Stimulated activated CD8-positive, alpha-beta memory T cell treated with anti-CD3 and anti-CD28 coated beads, Interleukin-15, amount 100 ng/mL, for 4 hours (primary cell): ENCODE measurements at places on chromosomes 16 and 17.

DNA sequence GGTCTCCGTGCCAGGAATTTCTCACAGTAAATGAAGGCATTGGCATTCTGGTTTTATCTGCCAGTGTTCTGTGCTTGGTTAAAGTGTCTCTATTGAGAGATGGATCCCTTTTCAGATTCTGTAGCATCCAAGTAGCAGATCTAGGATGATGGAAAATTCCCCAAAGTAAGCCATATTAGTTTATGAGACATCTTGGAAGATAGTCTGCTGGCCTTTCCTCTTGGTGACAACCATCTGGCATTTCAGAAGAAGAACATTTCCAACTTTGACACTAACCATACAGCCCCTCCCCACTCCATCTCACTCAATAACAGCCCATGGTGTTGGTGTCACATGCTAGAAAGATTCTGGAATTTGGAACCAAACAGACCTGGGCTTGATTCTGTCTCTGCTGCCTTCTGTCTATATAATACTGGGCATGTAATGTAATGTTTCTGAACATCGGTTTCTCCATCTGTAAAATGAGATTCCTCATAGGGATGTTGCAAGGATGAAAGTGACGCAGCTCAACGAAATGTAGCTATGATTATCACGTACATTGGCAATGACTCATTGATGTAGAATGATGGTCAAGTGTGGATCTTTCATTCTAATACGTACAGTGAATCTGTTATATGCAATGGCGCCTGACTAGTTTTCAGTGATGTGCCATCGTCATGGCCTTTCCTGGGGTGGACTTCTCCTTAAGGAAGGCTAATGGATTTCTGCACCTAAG, 32.6 kb upstream of the PIRT start:
- no peak for DNase-seq

DNA sequence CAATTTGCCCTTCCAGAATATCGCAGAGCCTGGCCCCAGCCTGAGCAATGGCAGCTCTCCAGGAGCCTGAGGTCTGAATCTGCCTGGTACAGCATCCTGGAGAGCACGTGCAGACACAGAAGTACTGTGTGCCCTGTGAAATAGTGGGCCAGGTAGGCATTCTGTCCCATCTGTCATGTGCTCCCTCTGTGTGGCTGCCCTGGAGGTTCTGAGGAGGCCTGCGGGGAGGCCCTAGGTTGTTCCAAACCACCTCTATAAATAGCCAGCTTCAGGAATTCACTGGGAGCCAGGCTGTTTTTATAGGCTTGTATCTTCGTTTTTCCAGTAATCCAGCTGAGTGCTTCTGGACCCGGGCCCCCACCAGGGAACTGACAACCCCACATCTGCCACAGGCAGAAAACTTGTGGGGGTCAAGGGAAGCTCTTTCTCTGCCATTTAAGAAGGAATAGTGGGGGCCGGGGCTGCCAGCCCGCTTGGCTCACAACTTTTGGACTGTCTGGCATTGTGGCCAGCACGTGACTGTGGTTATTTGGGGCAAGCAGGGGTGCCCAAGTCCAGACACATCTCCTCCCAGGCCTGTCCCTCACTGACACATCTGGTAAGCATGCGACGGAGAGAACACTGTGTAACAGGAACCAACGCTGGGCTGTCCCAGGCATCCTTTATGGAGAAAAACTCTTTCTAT, 356.3 kb upstream of the TNRC6C start:
- no peak for DNase-seq

DNA sequence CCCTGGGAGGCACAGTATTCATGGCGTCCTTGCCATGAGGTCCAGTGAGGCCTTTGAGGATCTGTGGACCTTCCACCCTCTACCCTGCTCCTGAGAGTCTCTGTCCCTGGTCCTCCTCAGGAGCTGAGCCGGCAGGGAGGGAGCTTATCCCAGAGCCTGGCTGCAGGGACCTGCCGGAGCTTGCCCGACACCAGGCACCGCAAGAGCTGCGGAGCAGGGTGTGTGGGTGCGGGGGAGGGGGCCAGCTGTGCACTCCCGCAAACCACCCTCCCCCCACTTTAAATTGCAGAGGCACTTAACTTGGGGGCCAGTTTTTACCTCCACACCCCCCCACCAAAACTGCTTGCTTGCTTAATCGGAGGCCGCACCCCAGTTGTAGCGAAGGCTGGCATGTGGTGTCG, 609 bp upstream of the ZNF750 start:
- DNase-seq: no peak

DNA sequence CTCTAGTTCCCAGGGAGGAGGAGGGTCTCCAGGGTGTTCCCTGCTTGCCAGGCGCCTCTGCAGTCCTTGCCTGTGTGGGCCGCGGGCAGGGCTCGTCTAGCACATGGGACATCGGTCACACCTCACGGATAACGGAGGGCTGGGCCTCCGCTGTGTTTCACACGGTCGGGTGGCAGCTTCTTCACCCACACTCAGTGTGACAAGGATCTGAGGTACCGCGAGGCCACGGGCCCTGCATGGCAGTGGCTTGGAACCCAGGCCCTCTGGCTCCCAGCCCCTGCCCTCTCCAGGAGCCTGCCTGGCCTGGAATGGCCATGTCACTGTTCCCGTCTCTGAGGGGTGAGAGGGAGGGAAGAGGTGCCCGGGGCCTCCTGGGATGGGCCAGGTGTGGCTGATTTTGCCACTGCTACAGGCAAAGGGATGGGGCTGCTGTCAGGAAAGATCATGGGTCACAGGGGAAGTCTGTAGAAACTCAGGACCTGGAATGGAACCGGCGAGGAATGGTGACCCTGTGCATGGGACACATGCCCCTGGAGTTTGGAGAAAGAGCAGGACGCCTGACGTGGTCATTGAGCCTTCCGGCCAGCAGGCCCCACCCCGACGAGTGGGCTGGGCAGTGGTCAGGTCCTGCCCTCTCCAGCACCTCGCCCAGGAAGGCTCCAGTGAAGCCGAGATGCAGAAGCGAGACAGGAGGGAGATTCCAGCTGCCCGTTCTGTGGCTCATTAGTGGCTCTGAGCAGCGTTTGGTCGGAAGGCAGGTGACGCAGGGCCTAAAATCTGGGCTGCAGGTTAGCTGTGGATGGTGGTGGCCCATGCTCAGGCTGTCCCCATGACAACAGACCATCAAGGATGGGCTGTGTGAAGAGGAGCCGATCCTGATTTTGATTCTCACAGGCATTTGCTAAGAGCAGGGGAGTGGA, 76.5 kb upstream of the GSE1 start:
- no peak for DNase-seq

DNA sequence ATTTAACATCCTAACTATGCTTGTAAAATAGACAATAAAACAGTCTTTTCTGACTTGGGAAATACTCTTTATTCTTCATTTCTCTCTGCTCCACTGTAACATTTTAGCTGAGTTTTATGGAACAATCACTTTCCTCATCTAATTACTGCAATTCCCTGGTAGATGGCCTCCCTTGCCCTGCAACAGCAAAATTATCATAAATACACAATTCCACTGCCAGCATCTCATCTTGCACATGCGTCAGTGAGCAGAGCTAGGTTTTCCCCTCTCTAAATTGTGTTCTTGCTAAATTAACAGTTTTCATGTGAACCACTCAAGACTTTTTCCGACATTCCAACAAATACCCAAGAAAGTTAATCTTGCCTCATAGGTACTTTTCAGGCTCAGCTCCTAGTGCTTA, 920.9 kb upstream of the GOT2 start:
- no peak for DNase-seq

DNA sequence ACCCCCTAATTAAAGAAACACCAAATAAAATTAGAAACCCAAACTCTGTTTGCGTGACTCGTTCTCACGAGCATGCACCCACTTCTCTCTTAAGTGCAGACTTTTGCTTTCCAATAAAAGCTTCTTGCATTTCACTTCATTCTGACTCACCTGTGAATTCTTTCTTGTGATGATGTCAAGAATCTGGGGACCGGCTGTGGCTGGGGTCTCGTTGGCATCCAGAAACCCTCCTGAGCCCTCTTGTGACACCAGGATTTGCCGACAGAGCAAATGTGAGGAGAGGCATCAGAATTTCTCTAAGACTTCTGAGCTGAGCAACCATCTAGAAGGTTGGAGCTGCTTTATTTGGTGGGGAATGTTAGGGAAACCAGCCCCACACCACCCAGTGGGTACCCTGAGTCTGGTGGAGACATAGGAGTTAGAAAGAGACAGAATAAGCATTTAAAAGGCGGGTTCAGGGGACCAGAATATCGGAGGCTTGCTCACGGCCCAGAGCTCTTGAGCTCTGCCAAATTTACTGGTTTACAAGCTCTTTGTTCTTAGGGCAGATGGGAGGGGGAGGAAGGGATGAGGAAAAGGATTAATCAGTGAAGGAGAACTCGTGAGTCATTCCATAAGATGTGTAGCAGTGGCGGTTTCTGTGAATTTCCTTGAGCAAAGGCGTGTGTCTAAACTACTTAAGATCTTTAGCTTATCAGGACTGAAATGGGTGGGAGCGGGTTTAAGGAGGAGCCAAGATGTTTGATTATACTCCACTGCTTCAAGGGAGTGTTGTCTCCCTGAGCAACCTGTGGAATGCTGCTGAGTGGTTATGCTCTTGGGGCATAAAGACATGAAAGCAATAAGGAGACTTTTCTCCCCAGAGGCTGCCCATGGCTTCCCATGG, 24.2 kb upstream of the TMC5 start:
- DNase-seq: no peak

- no peak for DNase-seq
Measured at GRCh38 chr17:40209404-40210093, 9.6 kb upstream of the WIPF2 start.
